ENCODE measurements at places on chromosomes 7 and 10.
A peak's percentile ranks its signal among the peaks of the same experiment; 100 is the strongest.

GRCh38 chr7:3928727-3929515, 627.9 kb downstream of the SDK1 start:
- DNase-seq: no peak

GRCh38 chr7:34070511-34071323, 165.4 kb downstream of the BMPER start:
- DNase-seq: no peak

GRCh38 chr10:63214571-63214970, 81.4 kb downstream of the NRBF2 start:
- no peak for DNase-seq

DNA sequence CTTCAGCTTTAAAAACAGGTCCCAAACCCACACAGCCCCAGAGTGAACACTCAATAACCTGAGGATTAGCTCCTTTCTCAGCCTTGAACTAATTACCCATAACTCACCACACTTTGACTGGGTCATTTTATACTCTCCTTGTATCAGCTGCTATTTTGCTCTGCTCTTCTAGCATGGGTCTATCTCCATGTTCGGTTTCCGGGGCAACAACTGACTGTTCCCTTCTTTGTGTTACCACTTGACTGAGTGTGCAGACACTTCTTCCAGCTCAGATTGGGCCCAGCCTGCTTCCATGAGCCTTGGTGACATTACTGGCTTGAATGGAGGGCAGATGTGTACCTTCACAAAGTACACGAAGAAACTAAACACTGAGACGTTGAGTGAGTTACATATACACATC, 31.5 kb upstream of the PRPS1L1 start:
- no peak for DNase-seq

GRCh38 chr7:97971120-97971989, 18.6 kb downstream of the OCM2 start:
- DNase-seq: no peak

DNA sequence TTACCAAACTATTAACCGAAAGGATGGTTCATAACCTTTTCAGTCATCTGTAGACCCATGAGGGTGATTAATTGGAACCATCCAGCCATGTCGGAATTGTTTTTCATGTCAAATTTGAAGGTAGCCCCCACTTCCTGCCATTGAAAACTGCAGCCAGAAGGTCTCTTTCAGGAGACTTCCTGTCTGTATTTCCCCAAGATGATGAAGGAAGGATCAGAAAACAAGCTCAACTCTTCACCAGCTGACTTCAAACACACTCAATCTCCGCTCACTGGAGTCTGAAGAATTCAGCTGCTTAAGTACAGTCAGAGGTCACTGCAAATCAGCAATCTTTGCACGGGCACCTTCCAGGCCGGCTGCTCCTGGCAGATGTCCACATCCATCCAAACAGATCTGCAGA, 291.7 kb upstream of the NPVF start:
- no peak for DNase-seq

DNA sequence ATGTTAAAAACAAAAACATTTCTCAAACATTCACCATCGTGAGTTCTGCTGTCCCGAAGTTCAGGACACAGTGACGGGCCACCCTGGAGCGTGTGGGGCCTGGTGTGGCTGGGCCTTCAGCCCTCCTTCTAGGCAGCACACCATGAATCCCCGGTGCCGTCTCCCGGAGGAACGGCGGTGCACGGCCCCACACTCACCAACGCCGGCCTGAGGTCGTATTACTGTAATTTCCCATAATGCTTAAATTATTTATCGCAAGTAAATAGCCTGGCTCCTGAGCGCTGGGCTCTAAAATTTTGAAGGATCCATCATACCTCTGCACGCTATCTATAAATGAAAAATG, 1.4 kb downstream of the STK32C start:
- no peak for DNase-seq

DNA sequence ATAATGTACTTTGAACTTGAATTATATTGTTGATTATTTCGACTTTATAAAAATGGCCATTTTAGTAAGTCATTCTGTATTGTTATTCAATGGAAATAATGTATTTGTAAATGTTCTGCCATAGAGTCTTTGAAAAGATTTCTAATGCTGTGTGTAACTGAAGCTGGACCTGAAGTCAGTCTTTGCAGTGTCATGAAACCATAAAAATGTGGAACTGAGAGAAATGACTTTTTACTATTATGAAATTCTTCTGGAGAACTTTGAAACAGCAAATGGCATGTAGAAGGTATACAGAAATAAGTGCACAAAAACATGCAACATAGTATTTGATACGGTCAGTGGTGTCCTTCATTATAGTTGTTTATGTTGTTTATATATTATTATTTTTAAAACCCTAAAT, 59.7 kb upstream of the ADRA2A start:
- DNase-seq: no peak

- DNase-seq: no peak
These were observed 48.3 kb downstream of the CSTF2T start for GRCh38 chr10:51651063-51651462.

DNA sequence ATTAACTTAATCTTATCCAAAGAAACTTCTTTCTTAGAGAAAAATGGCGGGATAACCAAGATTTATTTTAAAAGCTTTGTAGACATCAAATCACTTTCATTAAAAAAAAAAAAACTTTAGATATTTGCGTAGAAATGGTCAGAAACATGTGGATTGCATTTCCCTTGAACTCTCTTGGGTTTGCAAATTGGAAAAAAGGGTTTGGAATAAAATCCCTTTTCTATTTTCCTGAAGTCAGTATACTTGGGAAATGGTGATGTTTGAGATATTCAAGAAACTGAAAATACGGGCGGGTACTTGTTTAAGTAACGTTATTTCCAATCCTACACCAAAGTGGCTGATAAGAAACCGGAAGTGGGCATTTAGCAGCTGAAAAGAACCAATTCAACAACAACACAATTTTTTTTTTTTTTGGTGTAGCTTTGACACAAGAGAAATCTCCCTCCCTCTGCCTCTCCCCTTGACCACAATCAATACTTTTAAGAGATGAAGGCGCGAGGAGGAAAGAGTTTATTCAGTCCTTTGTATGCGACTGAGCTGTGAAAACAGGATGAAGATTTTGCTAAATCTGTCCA, 13.7 kb upstream of the GFRA1 start:
- no peak for DNase-seq

DNA sequence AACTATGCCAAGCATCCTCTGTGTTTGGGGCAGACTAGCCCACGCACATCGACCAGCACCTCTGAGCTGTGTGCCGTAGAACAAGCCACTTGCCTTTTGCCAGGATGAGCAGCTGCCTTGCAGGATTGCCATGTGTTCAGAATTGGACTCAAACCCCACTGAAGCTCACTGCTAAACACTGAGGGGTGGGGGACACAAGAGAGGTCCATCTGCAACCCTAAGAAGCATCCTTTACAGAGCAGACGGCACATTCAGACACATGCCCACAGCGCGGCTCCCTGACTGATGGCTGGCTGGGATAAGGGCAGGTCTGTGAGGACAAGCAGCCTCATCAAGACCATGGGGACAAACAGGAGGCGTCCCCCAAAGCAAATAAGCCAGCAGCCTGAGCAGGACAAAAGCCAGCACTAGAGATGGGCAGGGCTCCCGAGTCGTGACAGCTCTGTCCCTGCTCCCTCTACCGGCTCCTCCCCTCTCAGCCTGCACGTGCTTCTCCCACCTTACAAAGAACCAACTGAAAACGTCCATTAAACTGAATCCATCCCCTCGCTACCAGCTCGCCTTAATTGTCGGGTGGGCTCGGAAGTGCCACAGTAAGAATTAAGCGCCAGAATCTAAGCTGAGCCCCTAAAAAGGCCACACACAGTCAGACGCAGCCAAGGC, 114.2 kb downstream of the PRKAG2 start:
- DNase-seq: no peak

- no peak for DNase-seq
These were observed 32.1 kb downstream of the VSTM4 start for GRCh38 chr10:49083261-49083660.

- no peak for DNase-seq
These were observed 18.9 kb upstream of the SEPTIN7 start for GRCh38 chr7:35781767-35782515.

GRCh38 chr7:149751043-149751775, 22.2 kb downstream of the ZNF467 start:
- no peak for DNase-seq

- no peak for DNase-seq
These were observed 29.9 kb downstream of the PANK1 start for GRCh38 chr10:89615112-89615511.

DNA sequence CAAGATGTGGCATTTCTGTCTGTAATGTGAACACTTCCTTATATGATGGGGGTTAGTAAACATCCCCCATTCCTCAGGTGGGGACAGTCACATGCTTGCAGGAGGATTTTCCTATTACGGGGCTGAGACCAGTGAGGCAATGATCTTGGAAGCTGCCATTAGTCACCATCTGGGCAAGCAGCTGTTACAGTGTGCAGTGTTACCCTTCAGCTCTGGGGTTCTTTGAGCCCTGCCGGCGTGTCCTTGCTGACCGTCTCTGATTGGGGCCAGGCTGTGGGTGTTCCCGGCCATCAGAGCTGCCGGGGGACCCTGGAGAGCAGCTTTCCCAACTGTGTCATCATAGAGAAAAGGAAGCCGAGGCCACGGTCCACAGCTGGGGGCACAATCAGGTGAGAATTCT, 126.8 kb upstream of the FAM20C start:
- no peak for DNase-seq

- DNase-seq: no peak
These were observed 29.4 kb downstream of the COL1A2 start for GRCh38 chr7:94423863-94424735.

GRCh38 chr10:27745732-27746396, at the start of gene MKX:
Gene MKX, minus strand, starts transcription at chr10:27745819. Its CDS starts 2,404 bp downstream, at chr10:27743415.
- no peak for DNase-seq

GRCh38 chr10:33476757-33477273, 142.3 kb upstream of the NRP1 start:
- no peak for DNase-seq

- no peak for DNase-seq
These were observed 533.8 kb downstream of the GALNT17 start for GRCh38 chr7:71665716-71666115.

DNA sequence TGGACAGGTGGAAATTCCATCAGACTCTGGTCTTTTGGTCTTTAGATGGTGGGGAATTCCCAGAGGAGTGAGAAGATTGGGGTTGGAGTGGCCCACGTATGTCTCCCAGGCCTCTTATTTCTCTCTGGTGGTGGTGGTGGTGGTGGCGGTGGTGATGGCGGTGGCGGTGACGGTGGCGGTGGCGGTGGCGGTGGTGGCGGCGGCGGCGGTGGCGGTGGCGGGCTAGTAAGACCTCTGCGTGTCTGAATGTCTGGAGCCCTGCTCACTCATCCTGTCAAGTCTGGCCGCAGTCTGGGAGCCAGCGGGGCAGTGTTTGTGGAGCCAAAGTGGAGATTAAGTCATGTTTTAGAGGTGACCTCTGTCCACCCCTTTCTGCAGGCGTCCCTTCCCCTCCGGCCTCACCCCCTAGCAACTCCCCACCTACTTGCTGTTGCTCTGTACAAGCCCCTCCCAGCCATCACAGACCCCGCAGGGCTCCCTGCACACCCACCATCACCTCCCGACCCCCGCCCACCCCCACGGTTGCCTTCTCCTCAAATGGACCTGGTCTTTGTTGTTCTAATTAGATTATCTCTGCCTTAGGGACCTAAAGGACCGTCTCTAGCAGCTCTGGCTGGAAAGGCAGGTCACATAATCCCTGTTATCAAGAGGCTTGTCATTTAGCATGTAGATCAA, 165.0 kb upstream of the TBX20 start:
- DNase-seq: no peak

DNA sequence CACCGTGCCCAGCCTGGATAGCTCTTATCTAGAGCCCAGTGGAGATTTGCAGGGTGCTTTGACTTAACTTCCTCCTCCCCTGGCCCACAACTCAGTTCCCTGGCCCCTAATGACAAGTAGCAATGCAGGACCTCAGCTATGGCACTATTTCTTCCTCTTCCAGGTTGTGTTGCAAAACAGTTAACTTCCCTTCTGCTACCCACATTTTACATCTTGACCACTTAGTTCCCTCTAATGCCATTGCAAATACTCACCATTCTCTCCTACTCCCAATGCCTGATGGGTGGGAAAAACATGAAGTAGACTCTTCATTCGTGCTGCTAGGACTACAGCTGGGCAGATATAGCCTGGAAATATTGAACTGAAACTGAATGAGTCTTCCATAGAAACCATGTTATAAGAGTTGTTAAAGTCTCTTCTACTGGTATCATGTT, 39.1 kb upstream of the FGL2 start:
- peak; percentile 44 for DNase-seq

Data from KG1 (cell line).